MG63 (cell line): ENCODE measurements at places on chromosomes 16 and 17.

DNA sequence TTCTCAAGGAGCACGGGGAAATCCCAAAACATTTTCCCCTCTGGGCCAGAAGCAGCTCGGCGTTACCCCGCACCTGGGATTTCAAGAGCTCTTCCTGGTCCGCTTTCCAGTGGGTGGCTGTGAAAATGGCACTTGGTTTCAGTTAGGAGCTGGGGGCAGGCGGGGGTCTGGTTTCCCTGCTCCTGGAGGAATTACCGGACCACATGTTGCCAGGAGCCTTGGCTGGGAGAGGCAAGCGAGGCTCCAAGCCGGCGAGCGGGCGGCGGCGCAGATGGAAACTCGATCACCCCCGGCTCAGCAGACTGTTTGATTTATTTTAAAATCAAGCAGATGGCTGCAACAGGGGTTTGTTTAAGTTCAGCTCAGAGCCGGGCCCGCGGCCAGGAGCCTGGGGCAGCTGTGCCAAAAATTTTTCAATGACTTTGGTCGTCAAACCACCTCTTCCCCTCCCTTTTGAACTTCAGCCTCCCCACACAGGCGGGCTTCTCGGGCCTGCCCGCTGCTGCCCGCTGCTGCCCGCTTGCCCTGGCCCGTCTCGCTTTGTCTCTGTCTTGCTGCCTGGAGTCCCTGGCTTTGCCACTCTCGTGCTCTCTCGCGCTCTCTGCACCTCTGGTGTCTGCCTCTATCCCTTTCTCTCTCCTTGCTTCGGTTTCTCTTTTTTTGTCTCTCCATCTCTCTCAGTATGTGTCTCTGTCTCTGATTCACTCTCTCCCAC is 108.0 kb upstream of the CIBAR2 start:
- DNase-seq: peak; percentile 87

DNA sequence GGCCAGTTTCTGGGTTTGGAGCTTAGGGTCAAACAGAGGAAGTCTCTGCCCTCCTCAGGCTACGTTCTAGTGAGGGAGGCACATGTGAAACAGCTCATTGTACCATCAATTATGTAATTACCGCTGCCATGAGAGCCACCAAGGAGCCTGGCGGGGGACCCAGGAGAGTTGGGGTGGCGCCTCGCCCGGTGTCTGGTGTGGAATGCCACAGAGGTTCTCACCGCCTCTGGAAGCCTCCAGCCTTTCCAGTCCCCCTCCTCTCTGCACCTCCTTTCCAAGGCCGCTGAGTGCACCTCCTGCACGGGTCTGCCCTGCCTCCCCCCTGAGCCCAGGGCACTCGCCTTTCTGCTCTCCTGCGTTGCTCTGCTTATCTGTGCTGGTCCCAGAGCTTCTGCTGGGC is 51.4 kb downstream of the SREBF1 start:
- DNase-seq: no peak

- DNase-seq: no peak
Observed at GRCh38 chr16:83271123-83271522, 536.7 kb upstream of the HSBP1 start.

DNA sequence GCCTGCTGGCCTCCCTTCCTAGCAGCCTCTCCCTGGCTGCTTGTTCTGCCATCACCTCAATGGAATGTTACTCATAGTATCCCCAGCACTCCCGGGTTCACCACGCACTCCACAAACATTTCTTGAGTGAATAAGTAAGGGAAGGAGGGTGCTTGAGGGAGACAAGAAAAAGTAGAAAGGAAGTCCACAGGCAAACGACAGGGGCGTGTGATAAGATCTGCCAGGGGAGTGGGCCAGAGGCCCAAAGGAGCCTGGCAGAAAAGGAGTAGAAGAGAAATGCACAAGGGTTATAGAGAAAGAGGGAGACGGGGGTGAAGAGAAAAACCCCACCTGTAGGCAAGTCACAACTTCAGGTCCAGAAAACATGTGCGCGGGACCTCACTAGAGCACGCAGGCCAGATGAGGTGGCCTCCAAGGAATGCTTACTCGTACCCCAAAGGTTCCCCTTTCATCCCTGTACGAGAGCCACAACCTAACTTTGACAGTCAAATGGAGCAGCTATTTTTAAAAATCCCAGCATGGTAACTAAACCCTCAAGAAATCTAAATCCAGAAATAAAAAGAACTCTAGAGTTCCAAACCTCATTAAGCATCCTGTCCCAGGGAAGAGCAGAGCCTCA is 6.6 kb downstream of the ZDHHC7 start:
- peak; percentile 73 for DNase-seq

DNA sequence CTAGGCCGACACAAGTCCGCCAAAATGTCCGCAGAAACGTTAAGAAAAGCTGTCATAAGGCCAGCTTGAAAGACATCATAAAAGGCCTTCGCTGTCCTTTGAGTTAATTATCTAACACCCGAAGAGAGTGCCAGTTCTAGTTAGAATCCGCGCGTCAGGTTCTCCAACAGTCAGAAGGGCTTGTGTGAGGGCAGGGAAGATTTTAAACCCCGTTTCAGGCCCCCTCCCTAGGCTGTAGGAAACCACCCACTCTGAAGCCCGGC is 729 bp upstream of the CLTC start:
- no peak for DNase-seq

- DNase-seq: no peak
Observed at GRCh38 chr16:86888231-86889053, 310.1 kb downstream of the FOXL1 start.

- DNase-seq: no peak
Observed at GRCh38 chr17:32870027-32870670, 6.8 kb downstream of the MYO1D start.

DNA sequence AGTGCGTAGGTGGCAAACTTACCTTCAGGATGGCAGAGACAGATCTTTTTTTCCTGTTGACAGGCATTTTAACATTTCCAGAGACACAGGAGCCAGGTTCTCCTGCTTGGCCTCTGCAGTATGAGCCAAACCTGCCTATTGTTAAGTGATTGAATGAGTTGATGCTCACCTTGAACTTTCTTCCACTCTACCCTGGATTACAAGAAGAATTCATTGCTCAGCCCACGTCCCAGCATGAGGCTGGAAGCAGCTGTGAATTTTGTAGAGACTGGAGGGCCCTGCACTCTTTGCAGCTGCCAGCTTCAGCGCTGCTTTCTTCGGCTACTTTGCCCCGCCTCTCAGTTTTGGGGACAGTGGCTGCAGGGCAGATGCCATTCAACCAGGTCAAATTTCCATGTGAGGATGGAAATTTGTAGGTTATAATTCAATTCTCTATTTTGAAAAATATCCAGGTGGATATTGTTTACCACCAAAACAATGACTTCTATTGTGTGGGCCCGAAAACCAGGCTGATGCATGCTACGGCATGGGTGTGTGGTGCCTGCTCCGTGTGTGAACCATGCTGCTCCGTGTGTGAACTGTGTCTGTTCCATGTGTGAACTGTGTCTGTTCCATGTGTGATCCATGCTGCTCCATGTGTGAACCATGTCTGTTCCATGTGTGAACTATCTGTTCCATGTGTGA is 75.2 kb upstream of the METTL9 start:
- no peak for DNase-seq

- no peak for DNase-seq
Observed at GRCh38 chr17:48528153-48528935, 2.5 kb downstream of the HOXB1 start.

DNA sequence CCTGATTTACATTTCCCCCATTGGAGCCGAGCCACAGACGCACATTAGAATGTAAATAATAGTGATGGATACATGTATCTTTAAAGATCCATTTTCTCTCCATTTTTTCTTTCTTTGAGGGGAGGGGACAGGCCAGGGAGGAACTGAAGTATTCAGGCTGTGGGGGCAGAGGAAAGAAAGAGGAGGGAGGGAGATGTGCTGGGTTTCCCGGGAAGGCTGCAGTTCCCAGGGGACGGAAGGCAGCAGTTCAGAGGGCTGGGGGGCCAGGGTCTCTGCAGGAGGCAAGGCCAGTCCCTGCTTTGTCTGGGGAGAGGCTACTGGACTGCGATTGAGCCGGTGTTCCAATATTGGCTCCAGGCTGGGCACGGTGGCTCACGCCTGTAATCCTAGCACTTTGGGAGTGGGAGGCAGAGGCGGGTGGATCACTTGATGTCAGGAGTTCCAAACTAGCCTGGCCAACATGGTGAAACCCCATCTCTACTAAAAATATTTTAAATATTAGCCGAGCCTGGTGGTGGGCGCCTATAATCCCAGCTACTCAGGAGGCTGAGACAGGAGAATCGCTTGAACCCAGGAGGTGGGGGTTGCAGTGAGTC is 94.2 kb upstream of the LHX1 start:
- no peak for DNase-seq

DNA sequence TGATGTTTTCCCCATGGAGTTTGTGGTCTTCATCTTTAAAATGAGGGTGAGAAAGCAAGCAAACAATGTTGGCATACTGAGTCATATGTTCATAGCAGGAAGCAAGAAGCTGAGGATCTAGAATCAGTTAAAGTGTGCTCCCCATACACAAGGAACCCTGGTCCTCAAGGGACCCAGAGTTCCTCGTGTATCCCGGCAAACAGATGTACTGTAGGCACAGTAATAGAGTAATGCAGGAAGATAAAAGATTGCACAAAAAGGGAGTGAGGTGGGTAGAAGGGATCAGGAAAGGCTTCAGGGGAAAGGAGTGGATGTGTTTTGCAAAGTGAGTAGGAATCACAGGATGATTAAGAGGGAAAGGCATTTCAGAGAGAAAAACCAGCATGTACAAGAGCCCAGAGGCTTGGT is 412.3 kb upstream of the CDH11 start:
- DNase-seq: no peak

GRCh38 chr16:81716478-81717225 is 62.4 kb upstream of the PLCG2 start:
- DNase-seq: no peak

DNA sequence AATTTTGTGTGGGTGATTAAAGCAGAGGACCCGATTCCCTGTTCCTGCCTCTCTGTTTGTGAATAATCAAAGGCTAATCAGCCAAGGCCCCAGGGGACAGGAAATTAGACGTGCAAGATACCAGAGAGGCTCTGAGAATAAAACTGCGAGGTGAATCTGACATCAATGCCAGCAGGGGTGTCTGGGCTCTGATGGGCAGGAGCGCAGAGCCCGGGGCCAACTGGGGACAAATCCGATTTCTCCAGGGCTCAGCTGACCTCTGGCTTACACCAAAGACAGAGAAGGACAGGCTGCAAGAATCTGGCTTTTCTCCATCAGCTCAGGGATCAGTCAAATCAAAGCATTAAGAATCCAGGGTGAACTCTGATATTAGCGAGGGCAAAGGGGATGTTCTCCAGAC is 174.3 kb downstream of the XYLT1 start:
- no peak for DNase-seq

DNA sequence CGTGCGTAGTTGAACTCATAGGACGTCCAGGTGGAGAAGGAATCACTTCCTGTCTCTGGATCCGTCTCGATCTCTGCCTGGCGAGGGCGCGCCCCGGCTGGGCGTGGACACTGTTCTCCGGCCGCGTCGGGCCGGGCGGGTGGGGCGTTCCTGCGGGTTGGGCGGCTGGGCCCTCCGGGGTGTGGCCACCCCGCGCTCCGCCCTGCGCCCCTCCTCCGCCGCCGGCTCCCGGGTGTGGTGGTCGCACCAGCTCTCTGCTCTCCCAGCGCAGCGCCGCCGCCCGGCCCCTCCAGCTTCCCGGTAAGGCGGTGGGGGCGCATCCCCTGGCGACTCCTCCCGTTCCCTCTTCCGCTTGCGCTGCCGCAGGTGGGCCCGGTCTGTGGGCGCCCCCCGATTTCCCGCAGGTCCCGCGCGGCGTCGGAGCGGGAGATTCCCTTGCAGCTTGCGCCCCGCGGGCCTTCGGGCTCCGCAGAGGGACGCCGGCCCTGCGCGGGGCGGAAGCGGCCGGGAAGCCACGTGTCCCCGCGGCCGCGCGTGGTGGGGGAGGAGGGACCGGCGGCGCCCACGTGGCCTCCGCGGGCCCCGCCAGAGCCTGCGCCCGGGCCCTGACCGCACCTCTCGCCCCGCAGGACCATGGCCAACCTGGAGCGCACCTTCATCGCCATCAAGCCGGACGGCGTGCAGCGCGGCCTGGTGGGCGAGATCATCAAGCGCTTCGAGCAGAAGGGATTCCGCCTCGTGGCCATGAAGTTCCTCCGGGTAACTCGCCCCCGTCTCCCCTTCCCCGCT is at the start of gene NME2:
Gene NME2 (plus strand): TSS at position 214 of the 789 bp plus-strand sequence. CDS start 420 bp downstream, at position 634.
- DNase-seq: peak; percentile 95

DNA sequence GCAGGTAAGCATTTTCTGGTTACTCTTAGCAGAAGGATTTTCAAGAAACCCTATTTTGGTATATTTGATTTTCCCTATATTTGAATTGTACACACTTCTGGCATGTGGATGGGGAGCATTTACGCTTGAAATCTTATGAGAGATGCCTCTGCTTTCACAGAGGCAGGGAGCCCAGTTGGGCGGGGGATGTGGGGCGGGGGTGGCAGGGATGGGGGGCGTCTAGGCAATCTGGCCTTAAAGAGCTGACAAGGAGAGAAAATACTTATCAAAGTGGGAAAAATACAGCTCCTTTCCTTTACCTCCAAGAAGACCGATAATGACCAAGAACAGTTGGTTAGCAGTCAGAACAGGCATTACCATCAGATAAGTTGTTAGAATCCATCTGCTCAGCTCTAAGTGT is 79.1 kb upstream of the NUDT7 start:
- DNase-seq: no peak

DNA sequence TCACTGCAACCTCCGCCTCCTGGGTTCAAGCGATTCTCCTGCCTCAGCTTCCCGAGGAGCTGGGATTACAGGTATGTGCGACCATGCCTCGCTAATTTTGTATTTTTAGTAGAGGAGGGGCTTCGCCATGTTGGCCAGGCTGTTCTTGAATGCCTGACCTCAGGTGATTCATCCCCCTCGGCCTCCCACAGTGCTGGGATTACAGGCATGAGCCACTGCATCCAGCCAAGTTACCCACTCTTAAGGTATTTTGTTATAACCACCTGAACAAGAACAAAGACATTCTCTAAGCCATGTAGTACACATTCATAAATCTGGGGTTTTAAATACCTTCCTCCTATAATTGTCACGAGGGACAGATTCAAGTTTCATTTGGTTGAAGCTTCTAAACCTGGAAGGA is 12.3 kb upstream of the TMEM170A start:
- DNase-seq: no peak

DNA sequence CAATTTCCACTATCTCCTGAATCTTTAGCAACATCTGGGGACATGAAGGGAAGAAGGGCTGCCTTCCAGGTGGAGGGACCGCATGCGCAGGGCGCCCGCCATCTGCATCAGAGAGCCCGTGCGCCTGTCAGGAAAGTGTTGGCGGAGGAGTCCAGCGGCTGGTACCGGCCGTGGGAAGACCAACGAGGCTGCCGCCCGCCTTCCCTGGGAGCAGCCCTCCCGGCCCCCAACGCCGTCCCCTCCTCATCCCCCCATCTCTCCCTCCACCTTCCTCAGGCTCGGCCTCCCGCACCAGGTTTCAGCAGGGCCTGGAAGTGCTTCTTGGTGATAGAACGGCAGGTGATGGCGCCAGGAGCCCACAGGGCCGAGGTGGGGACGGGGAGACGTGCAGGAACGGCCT is 8.8 kb downstream of the CLCN7 start:
- DNase-seq: no peak

GRCh38 chr17:77423589-77424451 is 283.1 kb downstream of the SEC14L1 start:
- peak; percentile 99 for DNase-seq

GRCh38 chr17:38510421-38511149 is 82.3 kb downstream of the ARHGAP23 start:
- DNase-seq: no peak

- no peak for DNase-seq
Observed at GRCh38 chr17:20896153-20896649, 146.6 kb downstream of the USP22 start.

- peak; percentile 79 for DNase-seq
Observed at GRCh38 chr17:45098869-45099616, 33.3 kb downstream of the PLCD3 start.
